ENCODE measurements at places on chromosomes 3 and 15.

DNA sequence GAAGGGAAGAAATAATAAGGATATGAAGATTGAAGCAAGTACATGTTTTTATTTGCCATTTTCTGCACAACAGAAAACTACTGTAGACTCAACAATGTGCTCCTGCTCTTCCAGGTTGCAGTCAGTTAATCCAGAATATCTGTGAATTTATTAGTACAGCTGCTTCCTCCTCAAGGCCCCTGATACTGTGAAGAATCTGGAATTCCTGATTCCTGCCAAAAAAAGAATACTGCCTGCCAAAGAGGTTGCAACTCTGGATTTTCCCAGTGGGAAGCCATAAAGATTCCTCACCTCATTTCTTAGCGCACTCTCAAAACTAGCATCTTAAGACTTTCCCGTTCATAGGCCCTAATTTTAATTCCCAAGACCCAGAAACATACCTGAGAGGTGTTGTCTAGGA is 33.6 kb upstream of the LRRC3B start:
- DNase-seq, result no peak

DNA sequence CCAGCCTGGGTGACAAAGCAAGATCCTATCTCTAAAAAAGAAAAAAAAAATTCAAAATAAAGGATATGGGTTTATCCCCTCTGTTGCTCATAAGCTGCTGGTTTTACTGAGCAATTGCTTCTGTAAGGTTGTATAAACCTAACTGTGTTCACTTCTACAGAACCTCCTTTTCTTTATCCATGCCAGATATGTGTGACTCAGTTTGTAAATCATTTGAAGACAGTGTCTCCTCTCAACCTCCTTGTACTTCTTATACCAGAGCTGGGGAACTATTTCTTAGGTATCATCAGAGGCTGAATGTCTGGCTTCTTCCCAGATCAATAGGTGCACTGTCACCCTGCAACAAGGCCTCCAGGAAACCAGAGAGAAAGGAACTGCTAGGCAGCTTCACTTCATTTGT is 273.8 kb downstream of the CD47 start:
- no peak for DNase-seq

DNA sequence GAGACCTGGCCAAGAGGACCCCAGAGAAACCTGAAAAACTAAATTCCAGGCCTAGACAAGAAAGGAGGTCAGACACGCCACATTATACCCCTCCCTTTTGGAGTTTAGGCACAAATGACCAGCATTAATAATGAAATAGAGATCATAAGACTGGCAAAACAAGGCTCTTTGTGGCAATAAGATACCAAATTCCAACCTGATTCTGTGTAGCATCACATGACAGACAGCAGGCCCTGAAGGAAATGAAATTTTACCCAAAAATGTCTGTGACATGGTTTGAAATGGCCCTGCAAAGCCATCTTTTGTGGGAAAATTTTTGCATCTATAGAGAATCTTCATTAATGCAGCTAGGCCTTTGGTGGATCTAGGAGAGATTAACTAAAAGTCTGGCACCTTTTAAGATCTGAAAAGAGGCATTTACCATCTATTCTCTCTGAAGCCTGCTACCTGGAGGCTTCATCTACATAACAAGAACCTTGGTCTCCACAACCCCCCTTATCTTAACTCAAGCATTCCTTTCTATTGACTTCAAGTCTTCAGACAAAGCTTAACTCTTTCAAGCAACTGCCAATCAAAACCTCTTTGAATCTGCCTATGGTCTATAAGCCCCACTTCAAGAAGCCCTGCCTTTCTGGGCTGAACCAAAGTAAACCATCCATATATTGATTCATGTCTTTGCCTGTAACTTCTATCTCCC is 8.0 kb downstream of the FAM174B start:
- DNase-seq, result no peak

DNA sequence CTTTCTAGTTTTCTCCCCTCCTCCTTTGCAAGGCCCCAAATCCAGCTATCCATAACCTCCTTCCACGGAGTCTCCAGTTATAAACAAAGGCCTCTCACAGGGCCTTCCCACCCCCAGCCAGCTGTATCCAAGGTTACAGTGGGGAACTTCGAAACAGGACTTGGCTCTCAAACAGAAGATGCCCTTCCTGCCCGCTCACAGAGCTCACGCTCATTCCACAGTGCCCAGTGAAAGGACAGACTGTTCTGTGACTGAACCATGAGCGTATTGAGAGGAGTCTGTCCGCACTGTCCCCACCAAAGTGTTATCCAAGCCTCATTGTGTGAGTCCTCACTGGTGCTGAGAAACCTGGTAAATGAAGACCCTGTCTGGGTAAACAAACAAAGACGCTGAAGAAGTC is 35.4 kb downstream of the ARHGAP31 start:
- no peak for DNase-seq

DNA sequence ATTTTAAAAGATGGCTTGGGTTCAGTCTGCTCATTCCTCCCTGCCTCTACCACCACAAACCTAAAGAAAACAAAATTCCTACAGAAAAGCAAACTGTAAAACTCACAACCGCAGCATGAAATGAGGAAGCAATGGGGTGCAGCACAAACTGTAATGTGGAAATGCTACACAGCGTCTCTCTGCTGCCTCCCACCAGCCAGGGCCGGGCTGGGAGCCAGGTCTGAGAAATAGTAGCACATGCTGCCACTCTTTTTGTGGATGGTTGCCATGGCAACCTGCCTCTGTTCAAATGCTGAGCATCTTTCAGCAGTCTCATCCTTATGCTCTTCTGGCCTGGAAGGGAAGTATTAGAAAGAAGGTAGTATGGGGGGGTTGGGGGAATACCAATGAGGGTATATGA is 55.4 kb downstream of the EOMES start:
- no peak for DNase-seq

DNA sequence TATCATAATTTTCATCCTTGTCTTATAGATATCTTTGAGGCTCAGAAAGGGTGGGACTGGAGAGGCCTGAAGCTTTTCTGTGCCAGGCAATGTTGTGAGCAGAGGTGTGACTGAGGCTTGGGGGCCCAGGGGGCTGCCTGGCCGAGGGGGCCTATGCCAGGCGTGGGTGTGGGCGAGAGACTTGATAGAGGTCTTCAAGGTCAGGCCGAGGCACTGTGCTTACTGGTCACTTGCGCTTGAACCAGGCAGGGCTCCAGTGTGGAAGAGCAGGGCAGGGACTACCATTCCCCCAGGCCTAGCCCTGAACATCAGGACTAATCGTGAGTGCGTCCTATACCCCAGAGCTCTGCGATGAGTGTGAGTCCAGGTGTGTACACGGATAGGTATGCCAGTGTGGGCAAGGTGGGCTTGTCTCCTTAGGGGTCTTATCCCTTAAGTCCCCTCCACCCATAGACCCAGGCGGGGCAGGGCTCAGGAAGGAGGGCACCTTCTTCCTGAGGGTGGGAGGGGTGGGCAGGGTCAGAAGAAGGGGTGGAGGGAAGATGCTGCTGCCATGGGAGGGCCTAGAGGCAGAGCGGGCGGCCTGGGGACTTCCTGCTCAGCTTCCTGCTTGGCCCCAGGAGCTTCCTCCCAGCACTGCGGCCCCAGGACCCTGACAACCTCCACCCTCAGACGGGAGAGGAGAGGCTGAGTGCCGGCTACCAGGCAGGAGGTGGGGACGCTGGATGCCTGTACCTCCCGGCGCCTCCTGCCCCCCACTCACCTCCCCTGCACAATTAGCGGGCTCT is 84.7 kb downstream of the LINGO1 start:
- no peak for DNase-seq

DNA sequence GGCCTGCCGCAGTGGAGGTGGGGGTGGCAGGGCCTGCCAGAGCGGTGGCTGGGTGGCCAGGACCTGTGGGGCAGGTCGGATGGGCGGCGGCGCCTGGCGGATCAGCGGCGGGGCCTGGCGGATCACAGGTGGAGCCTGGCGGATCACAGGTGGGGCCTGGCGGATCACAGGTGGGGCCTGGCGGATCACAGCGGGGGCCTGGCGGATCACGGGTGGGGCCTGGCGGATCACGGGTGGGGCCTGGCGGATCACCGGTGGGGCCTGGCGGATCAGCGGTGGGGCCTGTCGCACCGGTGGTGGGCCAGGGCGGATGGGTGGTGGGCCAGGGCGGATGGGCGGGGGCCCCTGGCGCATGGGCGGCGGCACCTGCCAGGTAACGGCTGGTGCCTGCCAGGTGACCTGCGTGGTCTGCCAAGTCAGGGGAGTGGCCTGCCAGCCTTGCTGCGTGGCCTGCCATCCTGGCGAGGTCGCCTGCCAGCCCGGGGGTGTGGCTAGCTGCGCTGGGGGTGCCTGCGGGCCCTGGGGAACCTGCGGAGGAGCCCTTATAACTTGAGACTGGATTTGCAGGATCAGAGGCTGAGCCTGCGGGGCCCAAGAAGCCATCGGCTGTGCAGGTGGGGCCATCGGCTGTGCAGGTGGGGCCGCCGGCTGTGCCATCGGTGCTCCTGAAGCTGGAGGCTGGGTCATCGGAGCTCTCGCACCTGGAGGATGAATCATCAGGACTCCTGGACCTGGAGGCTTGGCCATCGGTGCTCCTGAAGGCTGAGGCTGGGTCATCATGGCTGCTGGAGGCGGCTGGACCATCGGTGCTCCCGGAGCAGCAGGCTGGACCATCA is 1.3 kb downstream of the MAGEL2 start:
- DNase-seq, result no peak

- DNase-seq, result no peak
Measured at GRCh38 chr3:52551118-52551517, 14.7 kb downstream of the UQCC5 start.

- peak; percentile 76 for DNase-seq
Measured at GRCh38 chr3:16548721-16549120, 35.2 kb upstream of the RFTN1 start.

GRCh38 chr3:102141096-102141927 is 292.0 kb downstream of the NFKBIZ start:
- DNase-seq, result no peak

GRCh38 chr3:31848163-31848818 is 132.8 kb downstream of the OSBPL10 start:
- DNase-seq, result no peak

DNA sequence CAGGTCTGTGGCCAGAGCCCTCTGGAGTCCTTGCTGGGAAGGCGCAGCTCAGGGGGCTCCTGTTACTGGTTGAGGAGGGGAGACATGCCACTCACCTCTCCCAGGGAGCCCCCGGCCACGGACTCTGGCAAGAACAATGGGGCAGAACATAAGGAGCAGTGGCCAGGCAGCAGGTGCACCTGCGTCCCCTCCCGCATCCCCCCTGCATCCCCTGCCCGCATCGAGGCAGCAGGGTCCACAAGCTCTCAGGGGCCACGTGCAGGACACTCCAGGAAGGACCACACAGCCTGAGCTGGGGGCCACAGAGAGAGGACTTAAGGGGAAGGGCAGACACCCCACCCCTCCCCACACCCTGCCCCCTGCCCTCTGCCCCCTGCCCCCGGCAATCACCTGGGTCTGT is 73.0 kb downstream of the TFRC start:
- no peak for DNase-seq

DNA sequence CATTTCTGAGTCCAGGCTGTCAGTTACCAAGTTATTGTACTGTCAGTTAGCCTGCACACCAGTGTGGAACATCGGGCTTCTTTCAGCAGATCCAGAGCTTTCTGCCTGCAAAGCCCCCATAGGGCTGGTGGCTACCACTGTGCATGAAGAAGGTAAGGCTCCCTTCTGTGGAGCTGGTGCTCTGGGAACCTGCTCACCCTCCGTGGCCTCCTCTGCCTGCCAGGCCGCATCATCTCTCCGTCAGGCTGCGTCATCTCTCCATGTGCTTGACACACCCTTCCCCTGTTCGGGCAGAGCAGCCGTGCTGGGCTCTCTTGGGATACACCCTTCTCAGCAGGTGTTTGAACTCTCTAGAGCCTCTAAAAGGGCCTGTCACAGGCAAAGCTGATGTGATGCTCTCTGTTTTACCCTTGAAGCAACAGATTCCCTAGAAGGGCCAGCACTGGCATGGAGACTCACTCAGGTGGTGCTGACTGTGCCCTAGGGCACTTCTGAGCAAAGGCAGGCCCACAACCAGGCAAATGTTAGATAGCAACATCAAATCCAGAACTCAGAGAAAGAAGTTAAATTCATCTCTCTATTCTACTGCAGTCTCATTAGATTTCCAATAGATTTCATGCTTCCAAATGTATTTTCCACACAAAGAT is 261.1 kb downstream of the EPHB1 start:
- no peak for DNase-seq

GRCh38 chr15:48437178-48437577 is 105.9 kb downstream of the DUT start:
- DNase-seq, result no peak

DNA sequence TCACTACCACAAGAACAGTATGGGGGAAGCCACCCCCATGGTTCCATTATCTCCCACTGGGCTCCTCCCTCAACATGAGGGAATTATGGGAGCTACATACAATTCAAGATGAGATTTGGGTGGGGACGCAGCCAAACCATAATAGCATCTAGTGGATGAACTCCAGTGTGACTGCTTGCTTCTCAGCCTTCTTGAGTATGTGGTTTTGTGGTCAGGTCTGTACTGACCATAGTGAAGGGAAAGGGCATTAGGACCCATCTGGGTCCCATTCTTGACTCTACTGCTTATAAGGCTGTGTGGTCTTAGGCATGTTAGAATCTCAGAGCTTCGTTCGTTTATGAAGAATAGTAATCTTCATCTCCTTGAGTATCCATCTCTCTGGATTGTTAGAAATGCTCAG is 81.4 kb downstream of the CGNL1 start:
- no peak for DNase-seq

- DNase-seq, result no peak
Measured at GRCh38 chr3:152309535-152310307, 41.0 kb downstream of the MBNL1 start.

DNA sequence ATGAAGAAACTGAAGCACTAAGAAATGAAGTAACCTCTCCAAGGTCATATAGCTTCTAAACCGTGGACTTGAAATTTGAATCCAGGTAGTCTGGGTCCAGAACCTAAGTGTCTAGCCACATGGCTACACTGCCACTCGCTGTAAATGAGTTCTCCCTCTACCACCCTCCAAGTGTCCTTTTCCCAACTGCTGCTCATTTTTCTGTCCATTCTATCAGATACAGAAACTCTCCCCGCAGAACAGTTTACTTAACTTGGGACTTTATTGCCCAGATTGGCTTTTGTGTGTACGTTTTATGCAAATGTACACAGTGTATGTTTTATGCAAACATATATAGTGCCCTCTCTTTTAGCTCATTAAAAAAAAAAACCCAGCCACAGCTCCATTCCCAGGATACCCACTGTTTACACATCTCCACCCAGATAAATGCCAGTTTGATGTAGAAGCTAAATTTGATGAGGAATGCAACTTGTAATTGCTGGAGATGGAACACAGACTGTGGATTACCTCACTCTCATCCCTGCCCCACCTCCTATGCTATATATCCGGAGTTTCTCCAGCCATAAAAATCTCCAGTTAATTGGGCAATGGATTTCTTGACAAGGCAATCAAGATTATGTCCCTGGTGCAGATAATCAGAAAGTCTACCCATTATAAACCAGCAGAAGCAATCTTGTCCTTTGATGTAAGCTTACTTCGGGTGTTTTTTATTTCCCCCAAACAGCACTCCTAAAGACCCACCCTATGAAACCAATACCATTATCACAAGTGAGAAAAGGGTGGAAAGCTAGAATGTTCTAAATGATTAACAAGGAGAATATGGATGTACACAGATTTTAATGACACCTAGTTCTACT is 42.0 kb downstream of the THBS1 start:
- no peak for DNase-seq

All from epithelial cell of prostate (primary cell).